Chondrocyte (in vitro differentiated cells): ENCODE measurements at places on chromosomes 4 and X. TPM values are rescaled to one million over a fixed set of nuclear protein-coding genes. Genes with fewer than 3 reads are reported as not detected.

GRCh38 chr4:169084954-169085353 is 74.9 kb upstream of the CBR4 start:
- no peaks in the 10 kb centered on the region for H3K27me3 ChIP-seq
- no peak overlapping the region for H3K4me3 ChIP-seq
- H3K27ac ChIP-seq: no peak overlapping the region
- DNase-seq: no peak

DNA sequence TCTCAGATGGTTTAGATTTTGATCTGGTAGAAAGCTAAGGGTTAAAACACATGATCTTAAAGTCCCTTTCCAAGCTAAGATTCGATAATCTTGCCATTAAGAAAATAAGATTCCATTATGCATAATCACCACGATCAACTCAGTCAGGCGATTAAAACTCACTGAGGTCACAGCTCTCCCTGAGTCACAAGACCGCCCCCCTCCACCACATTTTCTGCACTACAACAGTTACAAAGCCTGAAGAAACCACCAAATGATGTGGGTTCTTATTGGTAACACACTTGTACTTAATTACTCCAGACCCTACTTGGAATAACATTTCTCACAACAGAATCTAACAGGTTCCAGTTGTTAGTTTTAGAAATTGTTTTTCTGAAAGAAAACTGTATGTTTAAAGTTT is 62.8 kb downstream of the SH3KBP1 start:
- no peaks in the 10 kb centered on the region for H3K4me1 ChIP-seq
- no peak overlapping the region for H3K4me3 ChIP-seq
- no peak for DNase-seq
- H3K27ac ChIP-seq: no peak overlapping the region
- no peaks in the 10 kb centered on the region for H3K27me3 ChIP-seq
- H3K36me3 ChIP-seq: peaks cover 3% of the 10 kb centered on the region

DNA sequence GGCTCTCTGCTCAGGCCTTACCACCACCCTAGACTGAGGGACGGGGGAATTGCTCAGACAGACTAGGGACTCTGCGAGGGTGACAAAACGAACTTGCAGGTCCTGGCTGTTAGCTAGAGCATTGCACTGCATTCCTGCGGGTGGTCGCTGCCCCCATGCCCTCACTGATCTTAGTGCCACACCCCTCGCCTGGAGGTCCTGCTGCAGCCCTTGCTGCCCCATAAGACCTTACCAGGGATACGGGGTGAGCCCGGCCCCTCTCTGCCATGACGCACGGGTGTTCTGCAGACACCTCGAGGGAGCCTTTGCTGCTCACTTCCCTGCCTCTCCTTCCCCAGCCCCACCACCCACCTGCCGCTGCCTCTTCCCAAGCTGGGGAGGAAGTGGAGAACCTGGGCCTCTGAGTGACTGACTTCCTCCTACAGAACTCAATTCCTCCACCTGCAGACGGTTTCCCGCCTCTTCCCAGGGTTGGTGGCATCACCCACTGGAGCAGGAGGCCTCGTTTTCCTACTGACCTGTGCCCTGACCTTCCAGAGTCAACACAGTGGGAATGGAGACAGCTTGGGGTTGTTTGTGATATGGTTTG is 19.8 kb upstream of the TBC1D14 start:
- H3K4me1 ChIP-seq: peaks cover 40% of the 10 kb centered on the region
- peak; percentile 88 for DNase-seq
- H3K27me3 ChIP-seq: no peaks in the 10 kb centered on the region
- no peak overlapping the region for H3K27ac ChIP-seq

GRCh38 chr4:122695226-122695625 is 37.3 kb upstream of the BBS12 start:
- H3K27ac ChIP-seq: no peak overlapping the region
- H3K4me1 ChIP-seq: peaks cover 13% of the 10 kb centered on the region
- H3K4me3 ChIP-seq: no peak overlapping the region
- no peak for DNase-seq
- no peaks in the 10 kb centered on the region for H3K27me3 ChIP-seq

BEX5 gene
- 0.42 TPM in 1 of 3 replicates, not detected in the others for total RNA-seq

TKTL2 gene
- not detected in 3 replicates for total RNA-seq

DNA sequence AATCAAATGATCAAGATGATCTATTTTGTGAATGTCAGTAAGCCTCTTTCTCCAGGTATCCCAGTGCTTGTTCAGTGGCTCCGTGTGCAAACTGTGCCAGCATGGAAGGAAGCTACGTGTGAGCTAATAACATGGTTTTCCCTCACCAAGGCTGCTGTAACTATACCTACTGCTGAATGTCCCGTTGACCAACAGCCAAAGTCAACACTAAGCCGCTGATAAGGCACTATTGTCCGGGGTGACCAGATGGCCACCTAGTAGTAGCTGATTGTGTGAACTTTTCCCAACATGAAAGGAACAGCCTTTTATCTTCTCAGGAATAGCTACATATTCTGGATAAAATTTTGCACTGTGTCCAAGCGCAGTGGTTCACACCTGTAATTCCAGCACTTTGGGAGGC is 58.0 kb upstream of the ABCG2 start:
- peaks cover 9% of the 10 kb centered on the region for H3K27me3 ChIP-seq
- H3K4me3 ChIP-seq: no peak overlapping the region
- peaks cover 3% of the 10 kb centered on the region for H3K4me1 ChIP-seq
- H3K36me3 ChIP-seq: no peaks in the 10 kb centered on the region
- no peak overlapping the region for H3K27ac ChIP-seq

- DNase-seq: no peak
- no peaks in the 10 kb centered on the region for H3K36me3 ChIP-seq
- no peak overlapping the region for H3K4me3 ChIP-seq
- no peaks in the 10 kb centered on the region for H3K4me1 ChIP-seq
- H3K27me3 ChIP-seq: peaks cover 4% of the 10 kb centered on the region
These were observed 407.4 kb upstream of the AADAT start for GRCh38 chr4:170497112-170497511.

TLR6 gene
- 2.0 to 2.9 TPM (median 2.6 TPM) in 3 replicates for total RNA-seq

- no peak overlapping the region for H3K4me3 ChIP-seq
- no peak for DNase-seq
- H3K36me3 ChIP-seq: no peaks in the 10 kb centered on the region
- H3K27ac ChIP-seq: no peak overlapping the region
These were observed 65.7 kb upstream of the NDST3 start for GRCh38 chr4:117968606-117969005.

DNA sequence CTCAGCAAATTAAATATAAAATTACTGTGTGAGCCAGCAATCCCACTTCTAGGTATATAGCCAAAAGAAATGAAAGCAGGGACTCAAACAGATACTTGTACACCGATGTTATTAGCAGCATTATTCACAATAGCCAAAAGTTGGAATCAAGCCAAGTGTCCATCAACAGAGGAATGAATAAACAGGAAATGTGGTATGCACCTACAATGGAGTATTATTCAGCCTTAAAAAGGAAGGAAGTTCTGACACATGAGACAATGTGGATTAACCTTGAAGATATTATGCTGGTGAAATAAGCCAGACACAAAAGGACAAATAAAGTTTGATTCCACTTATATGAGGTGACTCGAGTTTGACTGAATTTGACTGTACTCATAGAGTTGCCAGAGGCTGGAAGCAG is 108.3 kb upstream of the DUSP21 start:
- no peak overlapping the region for H3K27ac ChIP-seq
- no peaks in the 10 kb centered on the region for H3K4me1 ChIP-seq
- DNase-seq: no peak
- H3K27me3 ChIP-seq: no peaks in the 10 kb centered on the region
- no peaks in the 10 kb centered on the region for H3K36me3 ChIP-seq

GRCh38 chr4:6658597-6659075 is 18.2 kb downstream of the MRFAP1 start:
- H3K4me3 ChIP-seq: peak overlapping the region; percentile 63
- no peaks in the 10 kb centered on the region for H3K27me3 ChIP-seq
- DNase-seq: no peak
- H3K27ac ChIP-seq: no peak overlapping the region
- H3K36me3 ChIP-seq: no peaks in the 10 kb centered on the region
- peaks cover 12% of the 10 kb centered on the region for H3K4me1 ChIP-seq

- no peaks in the 10 kb centered on the region for H3K4me1 ChIP-seq
- no peak overlapping the region for H3K27ac ChIP-seq
- no peak overlapping the region for H3K4me3 ChIP-seq
- H3K27me3 ChIP-seq: no peaks in the 10 kb centered on the region
These were observed 14.0 kb upstream of the DUSP21 start for GRCh38 chrX:44829832-44830231.

DNA sequence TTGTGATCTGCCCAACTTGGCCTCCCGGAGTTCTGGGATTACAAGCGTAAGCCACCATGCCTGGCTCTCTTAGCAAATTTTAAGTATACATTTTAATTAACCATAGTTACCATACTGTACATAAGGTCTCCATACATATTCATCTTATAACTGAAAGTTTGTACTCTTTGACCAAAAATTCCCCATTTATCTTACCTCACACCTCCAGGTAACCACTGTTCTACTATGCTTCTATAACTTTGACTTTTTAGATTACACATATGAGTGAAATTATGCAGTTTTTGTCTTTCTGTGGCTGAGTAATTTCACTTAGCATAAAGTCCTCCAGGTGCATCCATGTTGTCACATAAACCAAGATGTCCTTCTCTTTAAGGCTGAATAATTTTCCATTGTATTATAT is 17.4 kb downstream of the C4orf51 start:
- H3K4me3 ChIP-seq: no peak overlapping the region
- peaks cover 7% of the 10 kb centered on the region for H3K4me1 ChIP-seq
- H3K27ac ChIP-seq: no peak overlapping the region
- no peaks in the 10 kb centered on the region for H3K27me3 ChIP-seq

ADH7 gene
- total RNA-seq: not detected in 3 replicates

DNA sequence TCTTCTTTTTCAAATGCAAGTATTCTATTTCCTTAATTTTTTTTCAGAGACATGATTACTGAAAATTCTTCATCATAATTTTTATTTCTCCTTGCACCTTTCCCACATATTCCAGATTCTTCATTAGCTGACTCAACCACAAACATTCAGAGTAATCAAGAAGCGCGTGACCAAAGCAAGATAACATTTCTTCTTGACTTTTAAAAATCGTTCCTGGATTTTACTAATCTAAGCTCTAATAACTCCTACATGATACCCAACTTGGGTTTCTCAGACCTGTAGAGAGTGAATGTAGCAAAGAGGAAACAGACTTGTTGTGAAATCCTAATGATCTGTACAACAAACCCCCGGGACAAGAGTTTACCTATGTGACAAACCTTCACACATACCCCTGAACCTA is 615.0 kb downstream of the TMA16 start:
- no peak overlapping the region for H3K4me3 ChIP-seq
- no peaks in the 10 kb centered on the region for H3K36me3 ChIP-seq
- H3K27ac ChIP-seq: no peak overlapping the region
- DNase-seq: no peak
- peaks cover 5% of the 10 kb centered on the region for H3K27me3 ChIP-seq

- H3K4me1 ChIP-seq: no peaks in the 10 kb centered on the region
- DNase-seq: no peak
- H3K27ac ChIP-seq: no peak overlapping the region
- H3K4me3 ChIP-seq: no peak overlapping the region
- H3K27me3 ChIP-seq: no peaks in the 10 kb centered on the region
These were observed 127.2 kb downstream of the FBXW7 start for GRCh38 chr4:152408514-152409327.

DNA sequence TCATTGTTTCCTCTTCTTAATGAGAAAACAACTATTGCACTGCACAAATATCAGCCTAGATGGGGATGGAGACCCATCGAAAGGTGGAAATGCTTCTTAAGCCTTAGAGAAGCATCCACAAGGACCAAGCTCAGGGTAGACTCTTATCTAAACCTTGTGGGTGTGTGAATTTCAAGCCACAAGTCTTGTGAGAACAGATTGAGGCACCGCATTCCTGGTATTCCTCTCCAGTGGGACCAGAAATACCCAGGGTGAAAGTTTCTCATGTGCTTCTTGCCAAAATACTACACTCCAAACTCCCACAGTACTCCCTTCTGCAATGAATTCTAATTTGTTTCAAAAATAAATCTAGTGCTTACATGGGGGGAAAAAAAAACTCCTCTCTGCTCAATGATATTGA is 375.6 kb downstream of the PDGFC start:
- H3K27me3 ChIP-seq: no peaks in the 10 kb centered on the region
- no peak for DNase-seq
- H3K4me3 ChIP-seq: no peak overlapping the region
- peaks cover 2% of the 10 kb centered on the region for H3K36me3 ChIP-seq

CLCN5 gene
- total RNA-seq: 11.8 to 17.9 TPM (median 12.4 TPM) in 3 replicates

WAS gene
- 0.24 to 1.3 TPM (median 0.37 TPM) in 3 replicates for total RNA-seq

- peaks cover 25% of the 10 kb centered on the region for H3K27me3 ChIP-seq
- no peak overlapping the region for H3K27ac ChIP-seq
- H3K4me3 ChIP-seq: no peak overlapping the region
- no peaks in the 10 kb centered on the region for H3K4me1 ChIP-seq
- DNase-seq: no peak
- no peaks in the 10 kb centered on the region for H3K36me3 ChIP-seq
These were observed 167.8 kb upstream of the GK2 start for GRCh38 chr4:79575709-79576428.

GRCh38 chrX:84144281-84144680 is 43.7 kb downstream of the RPS6KA6 start:
- no peaks in the 10 kb centered on the region for H3K4me1 ChIP-seq
- H3K27me3 ChIP-seq: no peaks in the 10 kb centered on the region

- peaks cover 11% of the 10 kb centered on the region for H3K4me1 ChIP-seq
- no peak overlapping the region for H3K27ac ChIP-seq
- no peak overlapping the region for H3K4me3 ChIP-seq
- no peaks in the 10 kb centered on the region for H3K27me3 ChIP-seq
- no peaks in the 10 kb centered on the region for H3K36me3 ChIP-seq
- DNase-seq: no peak
These were observed 116.1 kb downstream of the CNKSR2 start for GRCh38 chrX:21490341-21490740.

- no peaks in the 10 kb centered on the region for H3K4me1 ChIP-seq
- DNase-seq: no peak
- no peak overlapping the region for H3K4me3 ChIP-seq
- H3K36me3 ChIP-seq: no peaks in the 10 kb centered on the region
- H3K27ac ChIP-seq: no peak overlapping the region
- H3K27me3 ChIP-seq: peaks cover 11% of the 10 kb centered on the region
These were observed 259.0 kb upstream of the HS3ST1 start for GRCh38 chr4:11687727-11688126.

GRCh38 chr4:139776235-139776634 is 110.6 kb downstream of the MGST2 start:
- H3K36me3 ChIP-seq: no peaks in the 10 kb centered on the region
- DNase-seq: no peak
- no peaks in the 10 kb centered on the region for H3K27me3 ChIP-seq
- H3K4me1 ChIP-seq: no peaks in the 10 kb centered on the region
- no peak overlapping the region for H3K4me3 ChIP-seq

GRCh38 chr4:149145803-149146202 is 669.8 kb downstream of the IQCM start:
- peaks cover 7% of the 10 kb centered on the region for H3K27me3 ChIP-seq
- no peak overlapping the region for H3K27ac ChIP-seq
- no peaks in the 10 kb centered on the region for H3K36me3 ChIP-seq
- no peak for DNase-seq
- H3K4me3 ChIP-seq: no peak overlapping the region
- no peaks in the 10 kb centered on the region for H3K4me1 ChIP-seq

DNA sequence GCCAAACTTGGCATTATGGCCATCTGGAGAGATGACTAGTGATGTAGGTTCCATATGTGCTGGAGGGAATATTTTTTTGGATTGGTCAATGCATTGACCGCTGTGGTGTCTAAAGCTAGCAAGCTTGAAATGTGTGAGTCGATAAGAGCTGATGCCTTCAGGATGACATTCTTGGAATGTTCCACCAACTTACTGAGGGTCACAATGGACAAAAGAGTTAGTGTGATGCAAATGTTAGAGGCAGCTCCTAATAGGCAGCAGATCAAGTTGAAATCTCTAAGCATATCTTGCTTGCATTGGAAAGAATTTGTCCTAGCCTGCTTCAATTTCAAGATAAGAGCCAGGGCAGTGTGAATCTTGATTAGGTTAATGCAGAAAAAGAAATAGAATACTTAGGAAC is 210.4 kb upstream of the AFF2 start:
- no peak for DNase-seq
- H3K36me3 ChIP-seq: no peaks in the 10 kb centered on the region
- H3K4me1 ChIP-seq: no peaks in the 10 kb centered on the region
- H3K4me3 ChIP-seq: no peak overlapping the region
- H3K27ac ChIP-seq: no peak overlapping the region
